Stomach (tissue), 19 donors: ENCODE measurements at places on chromosomes 3 and 15. TPM values are rescaled to one million over a fixed set of nuclear protein-coding genes. Genes with fewer than 3 reads are reported as not detected.

GRCh38 chr3:30511524-30512251 lies 94.7 kb upstream of the TGFBR2 start:
- no peak for DNase-seq

Gene GOLGA6B
- polyA plus RNA-seq: not detected

DNA sequence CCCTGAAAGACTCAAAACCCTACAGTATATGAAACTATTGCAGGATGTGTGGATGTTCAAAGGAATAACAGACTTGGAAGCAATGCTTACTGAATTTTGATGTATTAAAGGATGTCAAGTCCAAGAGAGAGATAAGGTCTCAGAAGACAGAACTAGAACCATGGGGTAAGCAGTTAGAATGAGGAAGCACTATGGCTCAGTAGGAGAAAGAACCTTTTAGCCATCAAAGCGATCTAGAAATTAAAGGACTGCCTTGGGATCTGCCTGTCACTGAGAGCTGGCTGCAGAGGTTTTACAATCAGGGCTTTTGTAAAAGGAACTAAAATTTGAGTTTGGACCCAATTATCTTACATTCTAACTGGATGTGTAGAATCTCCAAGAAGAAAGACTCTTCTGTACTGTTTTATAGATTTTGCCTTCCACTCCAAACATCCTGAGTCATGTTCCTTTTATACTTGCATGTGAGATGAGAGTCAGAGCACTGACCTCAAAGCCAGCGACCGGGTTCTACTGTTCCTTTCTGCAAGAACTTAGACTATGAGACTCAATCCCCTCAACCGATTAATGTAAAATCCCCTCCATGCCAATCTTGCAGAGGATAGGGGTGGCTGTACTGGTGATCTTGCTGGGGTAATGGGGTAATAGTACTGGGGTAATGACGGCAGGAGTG lies 412.3 kb upstream of the TPRG1 start:
- DNase-seq: no peak

Gene LEKR1
- polyA plus RNA-seq: 0.31 TPM

DNA sequence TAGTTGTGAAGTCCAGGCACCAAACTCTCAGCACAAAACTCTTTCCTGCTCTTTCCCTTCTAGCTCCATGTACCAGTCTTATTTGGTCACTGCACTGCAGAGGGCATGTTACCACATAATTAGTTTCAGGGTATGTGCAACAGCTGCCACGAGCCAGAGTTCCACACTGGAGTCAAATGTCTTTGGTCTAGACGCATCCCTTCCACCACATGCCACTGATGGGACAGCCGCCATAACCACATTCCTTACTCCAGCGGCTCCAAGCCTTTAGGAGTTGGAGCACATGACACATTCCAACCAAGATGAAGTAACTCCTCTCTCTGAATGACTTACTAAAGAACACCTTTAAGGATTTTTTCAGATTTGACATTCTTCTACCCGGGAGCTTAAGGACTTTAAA lies 153.4 kb downstream of the ERC2 start:
- no peak for DNase-seq

DNA sequence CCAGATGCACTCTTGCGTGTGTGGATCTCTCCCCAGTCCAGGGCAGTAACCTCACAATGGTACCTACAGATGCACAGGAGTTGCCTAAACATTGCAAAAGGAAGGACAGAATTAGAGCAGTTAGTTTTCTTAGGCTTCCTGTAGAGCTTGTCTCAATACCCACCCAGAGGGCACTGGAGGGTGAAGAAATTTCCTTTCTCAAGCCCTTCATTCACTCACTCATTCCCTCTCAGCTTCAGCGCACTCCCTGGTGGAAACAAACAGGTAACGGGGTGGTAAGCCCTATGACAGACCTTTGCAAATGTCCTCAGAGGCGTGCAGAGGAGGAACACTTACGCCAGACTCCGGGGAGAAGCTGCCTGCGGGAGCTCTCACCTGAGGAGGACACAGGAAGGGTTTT lies 267.4 kb upstream of the HES1 start:
- DNase-seq: no peak

- peak; percentile 44 for DNase-seq
These were observed 49.8 kb downstream of the ST3GAL6 start for GRCh38 chr3:98812851-98813374.

DNA sequence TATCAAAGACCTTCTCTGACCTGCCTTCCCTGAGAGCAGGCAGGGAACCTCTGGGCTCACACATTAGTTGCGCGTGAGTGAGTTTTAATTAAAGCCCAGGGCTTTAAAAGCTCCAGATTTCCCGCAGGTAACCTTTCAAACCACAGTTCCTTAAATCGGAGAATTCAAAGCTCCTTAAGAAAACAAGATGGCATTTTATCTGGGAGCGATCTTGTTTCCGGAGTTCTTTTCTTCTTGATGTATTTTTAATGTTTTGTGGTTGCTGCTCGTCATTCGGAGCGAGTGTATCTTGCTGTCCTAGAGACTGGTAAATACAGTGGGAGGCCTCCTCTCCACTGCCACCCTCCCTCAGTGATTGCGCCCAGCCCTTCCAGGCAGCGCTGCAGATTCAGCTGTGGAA lies 284.3 kb downstream of the CLSTN2 start:
- DNase-seq: no peak

DNA sequence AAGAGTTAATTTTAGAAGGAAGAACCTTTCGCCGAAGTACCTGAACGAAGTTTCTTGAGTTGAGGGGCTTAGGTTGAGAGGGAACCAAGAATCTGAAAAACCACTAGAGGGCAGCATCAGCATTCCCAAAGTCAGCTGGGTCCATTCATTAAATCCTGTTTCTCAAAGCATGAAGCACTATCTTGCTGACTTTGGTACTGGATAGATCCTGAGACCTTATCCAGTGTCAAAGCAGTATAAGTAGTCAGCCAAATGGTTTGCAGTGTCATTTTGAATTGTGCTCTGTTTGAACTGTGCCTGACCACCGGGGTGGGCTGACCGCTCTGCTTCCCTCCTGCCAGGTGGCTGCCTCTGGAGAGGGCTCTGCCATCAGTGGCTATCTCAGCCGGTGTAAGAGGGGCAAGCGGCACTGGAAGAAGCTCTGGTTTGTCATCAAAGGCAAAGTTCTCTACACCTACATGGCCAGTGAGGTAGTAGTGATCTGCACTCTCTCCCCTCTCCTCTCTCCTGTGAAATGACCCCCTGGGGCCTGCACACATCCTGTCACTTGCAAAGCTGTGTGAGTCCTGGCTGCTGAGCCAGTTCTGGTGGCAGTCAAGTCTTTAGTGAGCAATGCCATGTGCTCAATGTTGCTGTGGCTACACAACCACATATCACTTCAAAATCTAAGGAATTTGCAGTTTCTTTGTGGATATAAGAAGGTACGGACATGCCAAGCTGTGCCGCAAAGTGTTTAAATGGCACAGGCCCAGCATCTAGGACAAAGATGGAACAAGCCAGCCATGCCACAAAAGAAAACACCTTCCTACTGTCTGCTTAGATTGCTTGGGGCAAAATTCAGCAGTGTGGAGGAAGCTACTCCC lies 21.4 kb upstream of the NR2C2 start:
- peak; percentile 87 for DNase-seq

Gene HTR3E
- not detected for polyA plus RNA-seq

DNA sequence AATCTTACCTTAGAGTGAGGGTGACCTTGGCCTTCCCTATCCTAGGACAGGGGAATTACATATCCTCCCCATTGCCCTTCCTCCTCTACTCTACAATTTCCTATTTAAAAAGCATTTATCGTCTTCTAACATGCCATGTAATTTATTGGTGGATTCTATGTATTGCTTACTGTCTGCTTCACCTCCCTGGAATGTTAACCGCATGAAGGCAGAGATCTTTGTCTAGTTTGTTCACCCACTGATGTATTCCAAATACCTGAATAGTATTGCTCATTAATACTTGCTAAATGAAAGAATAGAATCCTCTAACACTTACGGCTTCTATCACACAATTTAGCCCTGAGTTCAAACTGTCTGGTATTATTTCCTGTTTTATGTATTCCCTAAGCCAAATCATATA lies 68.6 kb downstream of the PPARG start:
- no peak for DNase-seq

GRCh38 chr15:77031376-77032050 lies 36.6 kb downstream of the PSTPIP1 start:
- peak; percentile 25 for DNase-seq

- peak; percentile 22 for DNase-seq
These were observed 202.1 kb downstream of the NLGN1 start for GRCh38 chr3:173599673-173600072.

DNA sequence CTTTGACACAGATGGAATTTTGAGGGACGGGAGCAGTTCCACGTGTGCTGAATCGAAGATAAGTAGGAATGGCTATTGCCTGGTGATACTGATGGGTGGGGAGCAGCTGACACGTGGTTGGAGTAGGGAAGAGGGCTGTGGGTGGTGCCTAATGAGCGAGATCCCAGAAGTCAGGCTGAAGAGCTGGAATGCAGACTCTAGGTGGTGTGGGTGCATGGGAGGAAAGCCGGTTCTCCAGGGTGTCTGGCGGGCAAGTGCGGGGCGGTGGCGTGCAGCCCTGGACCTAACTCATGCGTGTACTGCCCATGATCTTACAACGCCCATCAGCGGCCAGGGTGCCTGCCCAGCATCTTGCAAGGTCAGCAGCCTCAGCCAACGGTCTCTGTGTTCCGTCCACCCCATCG lies 63.1 kb downstream of the ARNT2 start:
- peak; percentile 74 for DNase-seq

GRCh38 chr3:95886616-95887015 lies 927.8 kb upstream of the EPHA6 start:
- DNase-seq: no peak

- no peak for DNase-seq
These were observed 32.2 kb upstream of the KLHL25 start for GRCh38 chr15:85826756-85827515.
